ENCODE measurements at places on chromosomes 1 and 21.

DNA sequence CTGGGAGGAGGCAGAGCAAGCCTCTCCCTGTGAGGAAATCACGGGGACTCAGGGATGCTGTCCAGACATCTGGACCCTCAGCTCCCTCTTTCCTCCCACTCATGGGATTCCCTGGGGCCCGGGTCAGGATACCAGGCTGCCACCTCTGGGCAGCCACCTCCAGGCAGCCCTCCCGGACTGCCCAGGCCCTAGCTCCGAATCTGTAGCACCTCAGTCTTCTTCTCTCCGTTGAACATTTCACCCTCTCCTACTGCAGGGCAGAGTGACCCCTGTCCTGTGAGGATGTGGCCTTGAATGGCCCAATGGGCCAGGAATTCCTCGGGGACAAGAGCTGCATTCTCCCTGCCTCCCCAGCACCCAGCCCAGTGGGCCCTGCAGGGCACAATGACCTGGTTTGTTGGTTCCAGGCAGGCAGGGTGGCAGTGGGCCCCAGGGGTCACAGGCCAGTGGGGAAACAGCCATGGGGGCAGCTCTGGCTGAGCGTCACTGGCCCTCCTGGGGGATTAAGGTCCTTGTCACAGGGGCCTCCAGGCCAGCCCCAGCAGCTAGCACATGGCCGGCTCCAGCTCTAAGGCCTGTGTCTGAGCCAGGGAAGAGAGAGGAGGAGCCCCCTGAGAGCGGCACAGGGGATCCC is 9.5 kb upstream of the TTC34 start:
- DNase-seq, result no peak

DNA sequence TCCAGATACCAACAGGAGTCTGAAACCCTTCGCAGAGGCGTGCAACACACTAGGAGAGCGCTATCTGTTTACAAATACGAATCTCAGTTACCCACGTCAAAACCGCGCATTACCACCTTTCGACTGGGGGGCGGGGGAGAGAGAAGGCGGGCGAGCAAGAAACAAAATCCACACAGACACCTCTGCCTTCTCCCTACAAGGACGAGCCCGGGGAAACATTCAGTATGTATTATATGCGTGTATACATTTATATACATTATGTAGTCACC is 722 bp downstream of the TUT4 start:
- DNase-seq, result peak; percentile 67

DNA sequence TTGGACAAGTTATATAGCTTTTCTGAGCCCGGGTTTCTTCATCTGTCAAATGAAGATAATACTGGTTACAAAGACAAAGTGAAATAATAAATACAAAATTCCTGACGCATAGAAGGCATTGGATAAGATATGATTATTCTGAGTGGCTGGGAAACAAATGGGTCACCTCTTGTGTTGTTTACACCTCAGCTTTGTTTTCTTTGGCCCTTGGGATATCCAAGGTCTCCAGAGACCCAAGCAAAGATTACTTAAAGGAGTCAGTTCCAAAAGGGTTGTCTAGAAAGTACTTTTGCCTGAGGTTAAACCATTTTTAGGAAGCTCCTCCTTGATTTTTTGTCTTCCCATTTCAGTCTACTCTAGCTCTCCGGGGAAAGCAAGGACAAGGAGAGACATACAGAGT is 9.7 kb downstream of the KHDRBS1 start:
- DNase-seq, result no peak

GRCh38 chr1:42259739-42260064 is 75.3 kb downstream of the FOXJ3 start:
- DNase-seq, result no peak

- DNase-seq, result no peak
These were observed 278.3 kb upstream of the NRIP1 start for GRCh38 chr21:15343066-15343465.

- DNase-seq, result no peak
These were observed 4.5 kb upstream of the HES4 start for GRCh38 chr1:1004420-1004779.

- peak; percentile 50 for DNase-seq
These were observed at the start of gene B3GALT2 for GRCh38 chr1:193185901-193186731. Gene B3GALT2, minus strand, starts transcription at chr1:193186613. Its CDS starts 5,051 bp downstream, at chr1:193181562.

GRCh38 chr1:209526137-209526536 is 57.4 kb upstream of the CAMK1G start:
- no peak for DNase-seq

- DNase-seq, result no peak
These were observed 85.6 kb downstream of the PPP1R12B start for GRCh38 chr1:202434059-202434458.

GRCh38 chr1:59692591-59692990 is 122.2 kb upstream of the HOOK1 start:
- peak; percentile 93 for DNase-seq

DNA sequence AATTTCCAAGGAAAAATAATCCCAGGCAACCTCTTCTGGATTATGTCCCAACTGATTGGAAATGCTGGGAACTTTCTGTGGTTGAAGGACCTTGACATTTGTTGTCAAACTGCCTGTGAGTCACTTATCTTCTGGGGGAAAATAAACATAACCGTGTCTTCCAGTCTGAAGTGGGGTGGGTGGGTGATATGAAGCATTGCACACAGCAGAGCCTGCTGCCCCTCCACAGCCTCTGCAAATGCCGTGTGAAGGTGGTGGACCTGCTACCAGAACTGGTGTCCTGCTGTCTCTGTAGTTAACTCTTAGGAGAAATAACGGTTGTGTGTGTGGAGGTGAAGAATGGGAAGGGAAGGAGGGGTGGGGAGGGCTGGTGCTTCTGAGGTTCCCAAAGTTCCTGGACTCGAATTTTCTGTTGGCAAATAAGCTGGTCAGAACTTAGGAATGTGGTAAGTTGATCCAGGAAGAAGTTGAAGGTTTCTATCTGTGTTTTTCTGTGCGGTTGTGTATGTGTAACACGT is 23.2 kb downstream of the GALNT2 start:
- DNase-seq, result no peak

GRCh38 chr1:107831921-107832320 is 133.1 kb downstream of the VAV3 start:
- no peak for DNase-seq

DNA sequence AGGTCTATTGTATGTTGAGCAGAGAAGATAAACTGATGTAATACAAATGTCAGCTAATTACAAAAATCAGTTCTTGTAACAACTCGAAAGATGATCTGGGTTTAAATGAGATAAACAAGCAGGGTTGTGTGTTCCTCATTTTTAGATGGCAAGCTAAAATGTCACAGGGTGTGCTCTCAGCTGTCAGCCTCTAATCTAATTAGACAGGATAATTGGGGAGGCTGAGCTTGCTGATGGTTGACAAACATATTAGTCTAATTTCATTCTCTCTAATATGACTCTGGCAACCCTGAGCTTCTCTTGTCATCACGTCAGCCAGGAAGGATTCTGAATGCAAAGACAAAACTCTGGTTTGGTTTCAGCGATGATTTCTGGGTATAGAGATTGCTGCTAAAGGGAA is 335.3 kb upstream of the KAZN start:
- DNase-seq, result no peak

DNA sequence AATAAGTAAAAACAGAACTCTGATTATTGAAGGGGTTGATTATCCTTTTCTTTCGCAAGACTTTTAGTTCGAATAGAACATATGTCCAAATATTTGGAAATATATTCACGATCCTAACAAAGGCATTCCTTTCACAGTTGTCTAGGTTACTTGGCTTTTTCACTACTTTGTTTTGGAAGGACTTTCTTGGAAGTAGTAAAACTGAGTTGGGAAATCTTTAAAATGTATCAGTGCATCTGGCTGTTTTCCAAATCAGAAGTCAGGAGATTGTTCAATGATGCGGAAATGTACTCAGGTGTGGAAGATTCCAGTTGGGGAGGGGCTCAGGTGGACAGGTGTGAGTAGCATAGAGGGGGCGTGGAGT is 67.1 kb downstream of the SH3BGR start:
- no peak for DNase-seq

- no peak for DNase-seq
These were observed 55.3 kb downstream of the ETS2 start for GRCh38 chr21:38861056-38861455.

DNA sequence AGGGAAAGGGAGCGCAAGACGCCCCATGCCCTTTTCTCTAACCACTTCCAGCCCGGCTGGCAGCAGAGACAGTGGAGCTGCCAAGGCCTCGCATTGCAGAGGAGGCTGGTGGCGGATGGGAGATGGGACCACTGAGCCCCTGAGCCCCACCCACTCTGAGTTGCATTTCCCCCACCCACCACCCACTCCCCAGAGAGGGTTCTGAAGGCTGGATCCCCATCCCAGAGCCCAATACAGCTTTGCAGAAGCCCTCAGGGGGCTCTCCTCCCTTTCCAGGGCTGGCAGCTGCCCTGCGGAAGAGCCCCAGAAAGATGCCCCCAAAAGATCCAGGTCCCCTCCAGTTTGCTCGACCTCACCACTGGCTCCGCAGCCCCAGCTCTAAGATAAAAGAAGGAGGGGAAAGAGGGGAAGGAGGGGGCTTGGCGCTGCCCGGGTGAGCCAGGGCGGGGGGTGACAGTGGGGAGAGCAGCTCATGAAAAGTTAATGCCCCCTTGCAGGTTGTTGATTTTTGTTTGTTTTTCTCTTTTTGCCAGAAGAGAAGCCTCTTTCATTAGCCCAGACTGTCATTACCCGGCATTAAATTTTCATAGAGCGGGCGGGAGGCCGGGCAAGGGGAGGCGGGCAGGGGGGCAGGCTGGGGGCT is 38.4 kb upstream of the CASZ1 start:
- DNase-seq, result no peak

DNA sequence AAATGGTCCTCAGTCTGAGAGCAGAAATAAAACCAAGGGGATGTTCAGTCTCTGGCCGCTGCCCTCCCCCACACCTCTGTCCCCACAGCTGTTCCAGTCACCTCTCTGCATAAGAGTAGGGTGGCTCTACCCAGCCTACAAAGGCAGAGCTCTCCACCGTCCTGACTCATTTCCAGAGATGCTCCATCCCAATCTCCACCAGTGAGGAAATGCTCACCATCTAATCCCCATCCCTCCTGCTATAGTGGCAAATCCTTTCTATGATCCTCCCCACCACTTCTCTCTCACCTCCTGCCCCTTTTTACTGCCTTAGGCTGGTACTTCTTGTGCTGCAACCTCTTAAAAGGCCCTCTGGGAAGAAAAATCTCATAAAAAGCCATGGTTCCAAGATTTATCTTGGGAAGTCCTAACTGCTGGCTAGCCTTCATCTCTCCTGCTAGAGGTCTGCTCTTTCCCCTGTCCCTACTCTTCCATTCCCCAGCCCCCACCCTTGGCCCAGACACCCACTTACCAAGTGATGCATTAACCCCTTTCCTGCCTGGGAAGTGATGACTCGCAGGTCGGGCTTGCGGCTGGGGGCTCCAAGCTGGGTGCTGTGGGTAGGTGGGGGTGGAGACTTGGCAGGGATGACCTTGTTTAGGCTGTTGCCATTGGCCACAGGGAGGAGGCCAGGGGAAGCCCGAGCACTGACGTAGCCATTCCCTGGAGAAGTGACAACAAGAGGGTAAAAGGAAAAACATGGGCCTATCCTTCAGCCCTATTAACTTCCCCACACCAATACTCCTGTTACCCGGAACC is 23.9 kb downstream of the MEF2D start:
- DNase-seq, result no peak

DNA sequence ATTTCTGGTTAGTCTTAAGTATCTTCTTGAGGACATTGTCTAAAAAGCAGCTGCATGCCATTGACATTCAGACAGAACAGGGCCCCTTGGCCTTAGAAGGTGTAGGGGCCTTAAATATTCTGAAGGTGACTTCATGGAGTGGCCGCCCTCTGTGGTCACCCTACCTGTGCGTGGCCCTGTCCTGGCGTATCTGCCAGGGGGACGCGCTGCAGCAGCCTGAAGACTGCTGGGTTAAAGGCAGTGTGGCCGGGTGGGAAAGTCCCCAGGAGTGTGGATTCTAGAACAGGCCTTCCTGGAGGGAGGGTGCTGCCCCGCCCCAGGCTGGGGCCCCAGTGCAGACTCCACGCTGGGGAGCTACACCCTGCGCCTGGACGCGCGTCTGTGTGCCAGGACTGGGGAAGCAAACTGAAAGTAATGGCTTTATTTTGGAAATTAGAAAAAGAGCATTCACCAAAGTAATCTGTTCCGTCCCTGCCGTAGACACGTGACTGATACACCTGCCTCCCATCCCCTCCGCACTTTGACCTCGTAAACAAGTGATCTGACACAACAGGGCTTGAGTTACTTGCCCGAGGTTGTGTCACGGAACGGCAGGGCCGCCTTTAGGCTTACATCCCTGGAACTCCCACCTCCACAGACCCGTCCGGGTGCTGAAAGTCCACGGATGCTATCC is 1.8 kb downstream of the AGPAT3 start:
- no peak for DNase-seq

GRCh38 chr1:218557731-218558130 is 212.6 kb downstream of the TGFB2 start:
- DNase-seq, result peak; percentile 86

GRCh38 chr1:216462066-216462775 is 39.0 kb upstream of the USH2A start:
- DNase-seq, result no peak

DNA sequence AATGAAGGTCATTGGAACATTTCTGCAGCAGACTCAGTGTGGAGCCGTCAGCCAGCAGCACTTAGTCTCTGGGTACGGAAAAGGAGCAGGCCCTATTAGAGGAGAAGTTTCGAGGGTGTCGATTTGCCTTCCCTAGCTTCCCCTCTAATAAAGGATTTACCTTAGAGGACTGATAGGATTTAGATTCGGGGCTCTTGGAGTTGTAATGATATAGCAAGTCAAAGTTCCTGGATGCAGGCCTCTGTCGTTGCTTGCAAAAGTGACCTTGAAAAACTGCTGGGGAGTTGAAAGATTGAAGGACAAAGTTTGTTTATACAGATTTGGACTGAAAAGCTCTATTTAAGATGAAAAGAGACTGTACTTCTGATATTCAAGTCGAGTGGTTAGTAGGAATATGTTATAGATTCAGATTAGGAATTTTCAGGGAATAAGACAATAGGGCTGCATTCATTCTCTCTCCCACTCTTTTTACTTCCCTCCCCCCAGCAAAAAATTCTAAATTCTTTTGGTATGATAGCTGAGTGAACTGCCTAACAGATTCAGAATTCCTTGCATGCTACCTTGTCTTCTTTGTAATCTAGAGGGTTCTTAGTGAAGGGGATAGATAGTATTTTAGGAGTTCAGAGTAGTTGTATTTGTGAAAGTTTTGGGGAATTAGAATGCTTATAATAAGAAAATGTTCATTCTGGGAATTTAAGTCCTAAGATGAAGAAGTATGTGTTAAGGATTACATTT is 19.2 kb downstream of the NFYC start:
- peak; percentile 31 for DNase-seq

DNA sequence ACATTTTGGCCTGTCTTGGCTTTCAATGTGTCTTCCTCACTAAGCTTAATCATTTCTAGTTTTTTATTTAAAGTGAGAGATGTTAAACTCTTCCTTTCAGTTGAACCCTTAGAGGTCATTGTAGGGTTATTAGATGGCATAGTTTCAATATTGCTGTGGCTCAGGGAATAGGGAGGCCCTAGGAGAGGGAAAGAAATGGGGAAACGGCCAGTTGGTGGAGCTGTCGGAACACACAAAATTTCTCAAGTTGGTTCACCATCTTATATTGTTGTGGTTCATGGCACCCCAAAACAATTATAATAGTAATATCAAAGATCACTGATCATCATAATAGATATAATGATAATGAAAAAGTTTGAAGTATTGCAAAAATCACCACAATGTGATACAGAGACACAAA is 31.4 kb upstream of the KAZN start:
- no peak for DNase-seq

- DNase-seq, result peak; percentile 29
These were observed 182.1 kb upstream of the DMRTA2 start for GRCh38 chr1:50605186-50605875.
